ENCODE measurements at places on chromosomes 4 and X.

- no peak for DNase-seq
Measured at GRCh38 chr4:34193451-34194154, 2050.7 kb downstream of the ARAP2 start.

DNA sequence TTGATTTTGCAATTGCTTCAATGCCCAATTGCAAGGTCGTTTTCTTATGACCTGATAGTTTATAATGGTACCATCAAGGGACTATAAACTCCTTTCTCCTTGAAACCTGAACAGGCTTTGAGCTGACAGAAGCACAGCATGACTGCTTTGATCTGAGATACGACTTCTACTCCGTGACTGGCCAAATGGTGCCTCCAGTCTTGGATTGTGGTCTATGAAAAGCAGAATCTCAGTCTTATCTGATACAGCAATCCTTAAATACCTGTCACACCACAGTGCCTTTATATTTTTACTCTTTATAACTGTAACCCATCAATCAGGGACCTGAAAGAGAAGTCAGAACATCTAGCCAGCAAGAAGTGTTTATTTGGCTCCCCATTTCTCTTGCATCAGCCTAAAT lies 93.1 kb downstream of the DOCK11 start:
- no peak for DNase-seq

- DNase-seq, result no peak
Measured at GRCh38 chr4:4762909-4763821, 96.3 kb upstream of the MSX1 start.

GRCh38 chr4:41385481-41385880 lies 128.8 kb downstream of the UCHL1 start:
- no peak for DNase-seq

DNA sequence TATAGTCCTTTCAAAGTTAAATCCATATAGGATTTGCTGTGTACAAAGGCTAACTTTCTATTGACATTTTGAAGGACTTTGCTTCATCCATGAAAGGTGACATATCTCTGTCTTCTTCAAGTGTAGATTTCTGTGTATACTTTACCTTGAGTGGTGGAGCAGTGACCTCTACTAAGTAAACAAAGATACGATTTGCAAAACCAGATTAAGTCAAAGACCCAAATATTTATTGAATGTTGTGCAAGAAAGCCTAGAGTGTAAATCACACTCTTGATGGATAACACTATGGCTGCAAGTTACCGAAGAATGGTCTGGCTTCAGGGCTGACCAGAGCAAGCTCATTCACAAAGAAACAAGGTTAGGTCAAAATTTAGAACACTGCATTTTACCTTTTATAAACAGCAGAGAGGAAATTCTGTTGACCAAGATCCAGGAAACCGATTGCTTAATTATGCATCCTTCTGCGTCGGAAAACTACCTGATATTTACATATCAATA lies 5.4 kb upstream of the FGG start:
- DNase-seq, result no peak

- no peak for DNase-seq
Measured at GRCh38 chr4:116064331-116064730, 950.9 kb upstream of the NDST4 start.

- no peak for DNase-seq
Measured at GRCh38 chr4:47484168-47484567, 907 bp upstream of the ATP10D start.

- DNase-seq, result no peak
Measured at GRCh38 chr4:102348701-102349100, 3.4 kb upstream of the SLC39A8 start.

DNA sequence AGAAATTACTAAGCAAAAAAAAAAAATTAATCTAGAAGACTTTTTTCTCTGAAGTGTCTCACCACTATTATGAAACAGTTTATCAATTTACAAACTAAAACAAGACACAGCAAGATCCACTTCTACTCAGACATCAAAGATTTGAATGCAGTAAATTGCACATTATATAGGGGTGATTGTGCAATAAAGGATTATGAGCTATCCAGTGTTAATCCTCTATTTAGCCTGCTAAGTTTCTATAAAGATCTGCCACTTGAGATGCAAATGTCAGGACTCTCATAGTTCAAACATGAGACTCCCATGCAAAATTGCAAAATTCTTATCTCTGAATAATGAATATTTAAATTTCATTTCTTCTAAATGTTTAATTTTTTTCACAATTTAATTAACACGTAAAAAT lies 2.2 kb downstream of the TECRL start:
- no peak for DNase-seq

DNA sequence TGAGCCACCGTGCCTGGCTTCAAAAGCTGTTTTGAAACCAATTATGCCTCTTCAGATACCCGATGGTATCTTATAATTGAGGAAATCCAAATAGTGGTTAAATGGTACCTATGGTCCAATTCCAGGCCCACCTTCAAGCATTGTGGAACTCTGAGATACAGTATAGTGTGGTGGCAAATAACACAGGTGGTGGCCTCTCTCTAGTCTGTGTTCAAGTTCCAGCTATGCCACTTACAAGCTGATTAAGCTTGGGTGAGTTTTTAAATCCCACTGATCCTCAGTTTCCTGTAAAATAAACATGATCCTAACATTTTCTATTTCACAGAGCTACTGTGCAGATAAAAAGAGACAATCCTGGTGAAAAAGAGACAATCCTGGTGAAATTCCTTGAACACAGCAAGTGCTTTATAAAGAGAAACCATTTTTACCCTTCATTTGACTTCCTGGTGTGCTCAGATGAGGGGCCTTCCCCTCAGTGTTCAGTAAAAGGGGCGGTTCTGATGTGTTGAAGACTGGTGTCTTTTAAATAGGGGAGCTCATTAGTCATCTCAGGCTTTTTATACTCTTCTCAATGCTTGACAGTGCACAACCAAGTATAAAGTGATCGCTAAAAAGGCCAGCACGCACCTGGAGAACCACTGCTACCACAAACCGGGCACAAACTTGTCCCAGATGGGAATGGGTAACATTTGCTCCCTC lies 30.8 kb upstream of the CD40LG start:
- DNase-seq, result no peak

DNA sequence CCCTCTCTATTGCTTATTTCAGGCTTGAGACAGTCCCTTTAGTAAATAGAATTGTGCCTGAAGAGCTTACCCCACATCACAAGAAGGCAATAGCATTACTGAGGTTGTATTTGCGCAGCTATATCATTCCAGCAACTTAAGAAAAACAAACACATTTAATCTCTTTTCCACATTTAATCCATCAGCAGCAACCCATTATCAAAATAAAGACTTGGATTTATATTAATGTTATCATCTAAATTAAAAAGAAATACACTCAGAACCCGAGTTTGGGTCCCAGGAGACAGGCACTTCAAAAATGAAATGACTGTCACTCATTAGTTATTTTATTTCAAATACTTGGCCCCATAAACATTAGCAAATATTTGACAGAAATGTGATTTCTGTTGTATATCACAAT lies 10.4 kb downstream of the TFDP3 start:
- DNase-seq, result no peak

- DNase-seq, result no peak
Measured at GRCh38 chrX:23382572-23382971, 47.9 kb downstream of the PTCHD1 start.

GRCh38 chr4:119139311-119139710 lies 3.7 kb downstream of the MYOZ2 start:
- DNase-seq, result no peak

DNA sequence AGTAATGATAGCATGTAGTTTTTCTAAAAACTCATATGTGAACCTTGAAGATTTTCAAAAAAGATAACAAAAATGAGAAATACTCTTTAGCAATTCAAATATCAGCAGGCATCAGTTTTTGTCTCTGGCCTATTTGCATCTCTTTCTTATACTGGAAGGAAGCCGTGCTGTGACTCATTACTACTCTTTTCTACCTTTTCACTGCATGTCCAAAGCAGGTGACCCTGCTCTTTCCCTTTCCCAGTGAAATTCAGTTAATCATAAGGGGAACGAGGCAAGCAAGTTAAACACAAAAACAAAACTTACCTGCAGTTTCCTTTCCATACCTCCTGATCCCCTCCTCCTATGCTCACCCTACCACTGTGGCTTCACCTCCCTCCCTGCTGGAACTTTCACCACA lies 9.3 kb downstream of the SPATA4 start:
- no peak for DNase-seq

- DNase-seq, result no peak
Measured at GRCh38 chr4:57098941-57099340, 11.2 kb downstream of the IGFBP7 start.

DNA sequence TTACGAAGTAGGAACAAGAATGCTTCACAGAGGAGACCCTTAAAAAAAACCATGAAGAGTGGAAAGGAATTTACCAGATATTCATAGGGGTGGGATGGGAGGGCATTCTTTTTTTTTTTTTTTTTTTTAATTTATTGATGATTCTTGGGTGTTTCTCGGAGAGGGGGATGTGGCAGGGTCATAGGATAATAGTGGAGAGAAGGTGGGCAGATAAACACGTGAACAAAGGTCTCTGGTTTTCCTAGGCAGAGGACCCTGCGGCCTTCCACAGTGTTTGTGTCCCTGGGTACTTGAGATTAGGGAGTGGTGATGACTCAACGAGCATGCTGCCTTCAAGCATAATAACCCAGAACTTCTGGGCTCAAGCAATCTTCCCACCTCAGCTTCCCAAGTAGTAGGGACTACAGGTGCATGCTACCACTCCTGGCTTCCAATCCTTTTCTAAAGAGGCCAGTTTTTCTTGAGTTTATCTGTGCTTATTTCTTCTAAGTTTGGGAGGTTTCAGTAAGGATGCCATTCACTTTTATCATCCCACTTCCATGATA lies 65.9 kb upstream of the OGT start:
- no peak for DNase-seq

GRCh38 chrX:54288277-54288676 lies 69.6 kb downstream of the WNK3 start:
- no peak for DNase-seq

DNA sequence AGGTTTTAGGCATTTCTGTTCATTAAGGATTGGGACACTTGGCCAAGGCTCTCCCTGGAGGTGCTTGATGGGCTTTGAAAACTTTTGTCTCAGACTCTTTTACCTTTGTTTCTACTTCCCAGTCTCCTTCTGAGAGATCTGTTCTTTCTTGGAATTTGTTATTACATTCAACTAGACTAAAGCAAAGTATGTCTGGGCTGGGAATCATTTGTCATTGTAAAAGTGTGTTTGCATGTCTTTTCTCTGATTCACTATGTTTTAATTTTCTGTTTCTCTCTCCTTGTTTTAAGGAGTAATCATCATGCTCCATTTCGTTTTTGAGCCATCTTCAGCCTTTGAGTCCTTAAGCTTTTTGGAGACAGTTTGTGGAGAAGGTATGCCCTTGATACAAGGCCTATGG lies 12.2 kb upstream of the PGRMC2 start:
- no peak for DNase-seq

DNA sequence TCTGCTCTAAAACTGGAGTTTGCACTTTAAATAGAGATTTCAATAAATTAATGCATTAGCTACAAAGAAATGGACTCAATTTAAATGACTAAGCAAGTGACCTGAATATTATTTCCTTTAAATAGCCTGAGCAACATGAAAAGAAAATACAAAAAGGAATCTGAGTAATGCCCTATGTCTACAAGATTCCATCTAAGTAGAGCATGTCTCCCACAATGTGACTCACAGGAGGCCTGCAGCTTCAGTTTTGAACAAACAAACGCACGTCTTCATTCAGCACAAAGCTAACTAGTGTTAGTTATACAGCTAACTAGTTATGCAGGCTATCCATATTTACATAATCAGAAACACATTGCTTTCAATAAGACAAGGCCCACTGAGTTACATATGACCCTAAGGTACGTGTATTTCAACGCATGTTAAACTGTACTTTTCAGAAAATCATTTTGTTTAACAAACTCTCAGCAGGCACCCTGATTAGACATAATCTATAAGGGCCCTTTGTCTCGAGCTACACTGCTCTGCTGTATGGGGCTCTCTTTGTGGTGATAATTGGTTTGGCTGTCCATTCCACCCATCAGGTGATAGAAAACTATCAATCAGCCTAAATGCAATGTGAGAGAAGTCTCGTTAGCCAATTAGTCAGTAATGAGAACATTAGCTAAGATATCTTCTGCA lies 116.5 kb downstream of the MAML3 start:
- DNase-seq, result peak; percentile 95

DNA sequence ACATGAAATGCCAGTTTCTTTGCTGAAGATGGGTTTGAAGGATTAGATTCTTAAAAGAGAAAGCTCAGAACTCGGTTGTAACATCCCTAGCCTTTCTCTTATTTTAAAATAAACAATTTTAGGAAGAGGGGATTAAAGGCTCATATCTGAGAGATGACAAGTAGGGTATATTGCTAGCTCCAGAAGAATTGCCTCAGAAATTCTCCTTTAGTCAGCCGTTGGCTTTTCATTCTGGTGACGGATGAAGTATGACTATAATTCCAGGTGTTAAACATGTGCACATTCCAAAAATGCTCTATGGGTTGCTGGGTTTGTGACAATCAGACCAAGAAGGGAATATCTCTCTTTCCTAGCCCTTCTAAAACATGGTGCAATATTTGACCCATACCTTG lies 17.8 kb downstream of the DKK2 start:
- no peak for DNase-seq

- DNase-seq, result no peak
Measured at GRCh38 chr4:16775411-16776154, 122.9 kb downstream of the LDB2 start.

- DNase-seq, result no peak
Measured at GRCh38 chr4:88725986-88726385, 28.4 kb upstream of the NAP1L5 start.

- DNase-seq, result no peak
Measured at GRCh38 chr4:121541696-121542095, 155.1 kb downstream of the ANXA5 start.

DNA sequence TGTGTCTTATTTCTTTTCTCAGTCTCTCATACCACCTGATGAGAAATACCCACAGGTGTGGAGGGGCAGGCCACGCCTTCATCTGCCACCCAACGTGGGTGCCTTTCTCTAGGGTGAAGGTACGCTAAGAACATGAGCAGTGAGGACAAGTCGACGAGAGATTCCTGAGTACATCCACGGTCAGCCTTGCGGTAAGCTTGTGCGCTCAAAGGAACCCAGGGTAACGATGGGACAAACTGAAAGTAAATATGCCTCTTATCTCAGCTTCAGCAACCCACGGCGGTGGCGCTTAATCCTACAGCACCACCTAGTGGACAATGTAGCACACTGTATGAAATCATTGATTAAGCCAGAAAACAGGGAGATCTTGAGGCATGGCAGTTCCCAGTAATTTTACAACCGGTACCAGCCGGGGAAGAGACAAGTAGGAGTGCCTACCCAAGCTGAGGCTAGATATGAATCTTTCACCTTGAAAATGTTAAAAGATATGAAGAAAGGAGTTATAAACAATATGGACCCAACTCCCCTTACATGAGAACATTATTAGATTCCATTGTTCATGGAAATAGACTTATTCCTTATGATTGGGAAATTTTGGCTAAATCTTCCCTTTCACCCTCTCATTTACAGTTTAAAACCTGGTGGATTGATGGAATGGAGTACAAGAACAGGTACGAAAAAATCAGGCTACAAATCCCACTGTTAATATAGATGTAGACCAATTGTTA lies 63.0 kb downstream of the ZNF732 start:
- DNase-seq, result peak; percentile 28

GRCh38 chrX:129769467-129770154 lies 10.1 kb upstream of the SASH3 start:
- DNase-seq, result no peak

- DNase-seq, result no peak
Measured at GRCh38 chr4:54942721-54943120, 182.7 kb downstream of the KDR start.

GRCh38 chr4:24605216-24605615 lies 20.9 kb upstream of the DHX15 start:
- DNase-seq, result no peak

GRCh38 chrX:79096145-79096556 lies 48.3 kb upstream of the GPR174 start:
- no peak for DNase-seq
